Upper lobe of left lung (tissue), 6 donors: ENCODE measurements at places on chromosomes 16 and 17.

- DNase-seq, result no peak
Observed at GRCh38 chr16:13940397-13940933, 20.5 kb downstream of the ERCC4 start.

GRCh38 chr16:49556249-49556605 is 182.6 kb downstream of the C16orf78 start:
- no peak for DNase-seq

- no peak for DNase-seq
Observed at GRCh38 chr17:75194879-75195278, 10.6 kb upstream of the NUP85 start.

DNA sequence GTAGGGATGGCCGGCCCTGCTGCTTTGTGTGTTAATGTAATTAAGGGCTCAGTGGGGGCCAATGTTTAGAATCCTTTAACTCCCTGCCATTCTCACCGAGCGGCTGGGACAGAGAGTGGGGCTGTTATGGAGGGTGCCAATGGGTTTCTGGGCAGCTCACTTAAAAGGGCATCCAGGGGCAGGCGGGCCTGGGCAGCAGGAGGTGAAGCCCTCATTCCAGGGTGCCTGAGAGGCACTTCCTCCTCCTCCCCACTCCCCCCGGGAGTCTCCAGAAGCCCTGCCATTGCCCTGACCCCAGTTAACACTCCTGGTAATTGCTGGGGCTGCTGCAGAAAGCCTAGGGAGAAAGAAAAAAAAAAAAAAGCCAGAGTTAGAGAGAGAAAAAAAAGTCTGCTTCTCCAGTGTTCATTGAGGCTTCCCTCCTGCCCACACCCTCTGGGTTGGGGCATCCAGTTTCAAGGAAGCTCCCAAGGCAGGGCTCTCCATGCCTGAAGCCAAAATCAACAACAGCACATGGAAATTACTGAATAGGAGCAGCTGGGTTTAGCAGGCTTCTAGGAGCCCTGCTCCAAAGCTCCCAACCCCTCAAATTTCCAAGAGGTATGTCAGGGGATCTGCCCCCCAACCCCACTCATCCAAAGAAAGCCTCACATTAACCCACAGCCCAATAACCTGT is 28.0 kb downstream of the CUEDC1 start:
- DNase-seq, result no peak

DNA sequence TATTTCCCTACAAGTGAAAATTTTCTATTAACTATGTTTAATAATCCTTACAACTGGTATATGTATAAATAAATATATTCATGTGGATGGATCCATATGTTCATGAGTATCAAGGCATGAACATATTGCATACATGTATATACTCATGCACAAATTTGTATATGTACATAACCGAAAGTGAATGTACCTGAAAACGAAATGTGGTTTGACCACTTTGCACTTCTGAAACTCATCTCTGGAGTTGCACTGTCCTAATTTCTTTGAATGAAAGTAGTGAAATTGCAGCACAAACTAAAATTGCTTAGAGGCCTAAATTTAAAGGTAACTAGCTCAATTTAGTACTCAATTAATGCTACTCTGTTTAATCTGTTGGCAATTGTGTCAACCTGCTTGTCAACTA is 27.4 kb upstream of the GNAO1 start:
- no peak for DNase-seq

DNA sequence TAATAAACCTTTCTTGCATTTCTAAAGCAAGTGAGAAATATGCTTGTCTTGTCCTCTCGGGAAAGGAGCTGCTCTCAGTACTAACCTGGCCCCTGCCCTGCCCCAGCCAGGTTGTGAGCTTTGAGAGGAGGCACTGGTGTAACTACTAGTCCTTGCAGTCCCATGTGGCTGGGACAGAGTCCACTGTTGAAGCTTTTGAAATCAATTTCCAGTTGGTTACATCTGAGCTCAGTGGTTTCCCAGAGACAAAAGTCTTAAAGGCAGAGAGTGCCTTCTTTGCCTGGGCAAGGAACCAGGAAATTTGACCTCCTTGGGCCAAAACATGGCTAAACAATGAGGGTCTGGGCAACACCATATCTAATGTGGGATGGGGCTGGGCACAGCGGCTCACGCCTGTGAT is 48.7 kb downstream of the GSG1L start:
- no peak for DNase-seq

DNA sequence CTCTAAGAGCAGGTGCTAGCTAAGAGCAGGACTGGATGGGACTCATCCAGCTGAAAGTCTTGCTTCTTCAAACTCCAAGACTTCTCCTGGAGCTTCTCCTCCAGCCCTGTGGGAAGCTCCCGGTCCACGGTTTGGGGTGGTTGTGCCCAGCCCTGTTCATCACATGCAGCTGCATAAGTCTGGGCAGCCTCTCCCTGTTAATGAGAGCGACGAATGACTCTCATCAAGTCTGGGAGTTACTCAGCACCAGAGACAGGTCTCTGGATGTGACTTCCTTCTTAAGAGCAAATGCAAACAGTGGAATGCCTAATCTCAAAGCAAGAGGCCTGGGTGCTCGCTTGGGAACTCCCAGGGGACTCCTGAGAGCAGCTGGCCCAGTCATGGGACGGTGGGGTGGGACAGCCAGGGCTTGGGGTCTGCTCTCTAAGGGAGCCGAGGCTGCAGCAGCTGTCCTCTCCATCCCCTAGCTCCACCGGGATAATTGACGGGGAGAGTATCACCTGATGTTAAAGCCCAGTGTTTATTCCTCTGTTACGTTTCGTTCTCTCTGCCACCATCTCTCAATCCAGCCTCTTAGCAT is 35.3 kb upstream of the CRHR1 start:
- DNase-seq, result no peak

- no peak for DNase-seq
Observed at GRCh38 chr16:82972331-82972919, 345.7 kb downstream of the CDH13 start.

GRCh38 chr16:27822996-27823395 is 240.5 kb downstream of the GSG1L start:
- no peak for DNase-seq

GRCh38 chr16:85979605-85980004 is 80.6 kb downstream of the IRF8 start:
- no peak for DNase-seq

GRCh38 chr16:86502856-86503748 is 7.2 kb upstream of the FOXF1 start:
- no peak for DNase-seq

DNA sequence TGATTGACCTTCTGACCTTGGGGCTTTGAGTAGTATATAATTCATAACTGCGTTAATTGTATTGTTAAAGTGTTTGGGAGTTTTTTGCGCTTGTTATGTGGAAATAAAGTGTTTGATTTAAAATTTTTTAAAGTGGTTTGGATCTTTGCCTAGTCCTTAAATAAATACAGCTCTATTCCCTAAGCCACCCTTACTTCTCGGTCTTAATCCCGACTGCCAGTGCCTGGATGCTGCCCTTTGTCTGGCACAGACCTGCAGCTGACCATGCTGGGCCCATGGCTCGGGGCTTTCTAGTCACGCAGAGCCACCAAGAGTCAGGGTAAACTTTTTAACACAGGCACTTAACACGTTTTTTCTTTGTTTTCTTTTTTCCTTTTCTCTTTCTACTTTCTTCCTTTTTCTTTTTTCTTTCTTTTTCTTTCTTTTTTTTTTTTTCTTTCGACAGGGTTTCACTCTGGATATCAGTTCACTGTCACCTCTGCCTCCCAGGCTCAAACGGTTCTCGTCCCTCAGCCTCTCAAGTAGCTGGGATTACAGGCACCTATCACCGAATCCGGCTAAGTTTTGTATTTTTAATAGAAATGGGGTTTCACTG is 19.6 kb upstream of the SLC5A11 start:
- DNase-seq, result no peak

DNA sequence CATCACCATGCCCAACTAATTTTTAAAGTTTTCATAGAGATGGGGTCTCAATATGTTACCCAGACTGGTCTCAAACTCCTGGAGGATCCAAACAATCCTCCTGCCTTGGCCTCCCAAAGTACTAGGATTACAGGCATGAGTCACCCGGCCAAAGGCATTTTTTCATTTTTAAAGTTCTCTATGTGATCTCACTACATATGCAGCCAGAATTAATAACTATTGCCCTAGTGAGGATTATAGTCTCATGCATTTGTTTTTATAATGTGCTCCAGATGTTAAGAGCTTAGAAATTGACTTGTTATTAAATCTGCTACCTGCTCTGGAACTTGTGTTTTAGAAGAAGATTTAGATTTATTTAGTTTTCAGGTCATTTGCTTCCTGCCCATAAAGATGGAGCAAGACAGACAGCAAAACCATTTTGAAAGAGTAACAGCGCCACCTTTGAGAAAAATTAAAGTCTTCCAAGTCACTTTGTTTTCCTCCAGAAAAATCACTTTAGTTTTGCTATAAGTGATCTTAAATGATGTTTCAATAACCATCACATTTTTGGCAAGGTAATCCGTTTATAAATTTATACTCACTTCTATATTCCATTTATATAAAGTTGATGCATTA is 79.5 kb downstream of the CA4 start:
- DNase-seq, result no peak

- DNase-seq, result no peak
Observed at GRCh38 chr17:77321649-77322513, 181.1 kb downstream of the SEC14L1 start.

DNA sequence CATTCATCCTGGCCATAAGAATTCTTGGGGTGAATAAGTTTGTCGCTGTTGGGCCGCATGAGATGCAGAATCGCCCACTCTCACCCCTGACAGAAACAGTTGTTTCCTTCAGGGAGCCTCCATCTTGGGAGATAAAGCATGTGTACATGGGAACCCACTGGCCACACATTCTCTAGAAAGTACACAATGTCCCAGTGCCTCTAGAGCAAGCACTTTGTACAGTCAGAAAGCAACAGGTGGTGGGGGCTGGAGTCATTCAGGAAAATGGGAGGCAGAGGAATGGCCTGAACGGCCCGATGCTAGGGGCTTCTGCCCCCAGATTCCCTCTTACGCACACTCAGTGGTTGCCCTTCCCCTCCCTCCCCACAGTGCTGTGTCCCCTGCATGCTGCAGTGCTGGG is 16.1 kb downstream of the ACE start:
- DNase-seq, result no peak

DNA sequence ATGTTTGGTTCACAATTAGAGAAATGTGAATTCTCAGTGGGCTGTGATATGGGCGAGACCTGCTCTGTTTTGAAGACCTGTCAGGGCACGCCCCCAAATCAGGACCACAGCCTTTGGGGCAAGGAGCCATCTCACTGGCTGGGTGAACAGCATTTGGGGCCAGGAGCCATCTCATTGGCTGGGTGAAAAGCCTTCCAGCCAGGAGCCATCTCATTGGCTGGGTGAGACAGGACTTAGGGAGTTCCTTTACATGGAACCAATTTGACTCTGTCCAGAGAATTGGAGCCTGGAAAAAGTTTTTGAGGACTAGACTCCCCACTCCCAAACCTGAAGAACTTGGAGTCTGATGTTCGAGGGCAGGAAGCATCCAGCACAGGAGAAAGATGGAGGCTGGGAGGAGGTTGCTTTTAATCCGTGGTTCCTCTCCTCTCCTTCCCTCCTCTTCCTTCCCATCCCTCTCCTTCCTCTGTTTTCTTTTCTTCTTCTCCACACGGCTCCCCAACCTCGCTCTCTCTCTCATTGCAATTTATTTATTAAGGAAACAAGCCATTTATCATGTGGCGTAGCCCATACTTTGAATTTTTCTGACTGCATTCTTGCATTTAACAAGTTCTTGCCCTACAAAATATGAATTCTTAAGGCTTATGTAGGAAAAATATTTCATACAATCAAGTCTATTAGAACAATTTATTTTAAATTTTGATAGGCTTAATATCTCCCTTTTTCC is 19.7 kb downstream of the FOXL1 start:
- DNase-seq, result no peak

- no peak for DNase-seq
Observed at GRCh38 chr17:49120166-49120565, 12.4 kb upstream of the B4GALNT2 start.

- no peak for DNase-seq
Observed at GRCh38 chr16:49661465-49662187, 194.3 kb downstream of the ZNF423 start.

DNA sequence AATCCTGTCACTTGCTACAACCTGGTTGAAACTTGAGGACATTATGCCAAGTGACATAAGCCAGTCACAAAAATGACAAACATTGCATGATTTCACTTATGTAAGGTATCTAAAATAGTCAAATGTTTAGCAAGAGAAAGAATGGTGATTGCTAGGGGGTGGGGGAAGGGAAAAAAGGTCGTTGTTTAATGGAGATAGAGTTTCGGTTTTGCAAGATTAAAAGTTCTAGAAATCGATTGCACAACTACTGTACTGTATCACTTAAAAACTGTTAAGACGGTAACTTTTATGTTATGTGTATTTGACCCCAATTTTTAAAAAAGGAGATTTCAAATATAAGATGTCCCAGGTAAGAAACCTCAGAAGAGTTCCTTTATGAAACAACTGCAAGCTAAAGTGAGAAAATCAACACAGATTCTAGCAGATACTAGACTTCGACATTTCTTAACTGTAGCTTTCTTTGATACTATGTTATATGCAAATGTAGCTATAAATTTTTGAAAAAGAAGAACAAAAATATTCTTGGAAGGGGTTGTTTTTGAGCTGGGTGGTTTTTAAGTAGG is 5.9 kb downstream of the MEOX1 start:
- DNase-seq, result no peak

GRCh38 chr17:50855708-50856330 is 10.3 kb downstream of the TOB1 start:
- no peak for DNase-seq

DNA sequence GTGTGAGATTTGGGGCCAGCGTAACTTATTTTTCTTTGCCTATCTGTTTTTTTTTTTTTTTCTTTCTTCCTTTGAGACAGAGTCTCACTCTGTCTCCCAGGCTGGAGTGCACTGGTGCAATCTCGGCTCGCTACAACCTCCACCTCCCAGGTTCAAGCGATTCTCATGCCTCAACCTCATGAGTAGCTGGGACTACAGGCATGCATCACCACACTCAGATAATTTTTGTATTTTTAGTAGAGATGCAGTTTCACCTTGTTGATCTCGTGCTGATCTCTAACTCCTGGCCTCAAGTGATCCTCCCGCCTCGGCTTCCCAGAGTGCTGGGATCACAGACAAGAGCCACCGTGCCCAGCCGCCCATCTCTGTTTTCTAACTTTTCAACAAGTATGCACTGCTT is 63.4 kb downstream of the VPS35L start:
- DNase-seq, result no peak

GRCh38 chr16:30335598-30336474 is 19.3 kb downstream of the CD2BP2 start:
- DNase-seq, result no peak

GRCh38 chr16:22979038-22979437 is 165.1 kb downstream of the HS3ST2 start:
- DNase-seq, result no peak

GRCh38 chr17:17793378-17794214 is 43.2 kb downstream of the SREBF1 start:
- peak; percentile 81 for DNase-seq

- peak; percentile 82 for DNase-seq
Observed at GRCh38 chr16:23435500-23435899, 17.5 kb downstream of the COG7 start.

DNA sequence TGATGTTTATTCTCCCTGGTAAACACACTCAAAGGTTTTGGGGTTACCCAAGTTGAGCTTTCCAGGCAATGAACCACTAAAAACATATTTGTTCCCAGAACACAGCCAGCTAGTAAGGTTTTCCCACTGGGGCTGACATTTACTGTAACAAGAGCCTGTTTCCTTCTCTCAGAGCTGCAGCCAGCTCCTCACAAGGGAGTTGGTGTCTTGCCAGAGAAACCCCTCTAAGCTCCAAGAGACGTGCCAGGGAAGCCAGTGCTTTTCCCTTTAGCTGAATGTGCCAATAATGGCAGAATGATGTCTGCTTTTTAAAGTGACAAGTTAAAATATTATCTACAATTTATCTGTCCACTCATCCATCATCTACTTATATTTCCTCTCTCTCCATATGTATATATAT is 170.8 kb upstream of the RBFOX1 start:
- DNase-seq, result no peak
